Activated gamma-delta T cell treated with Interleukin-2 at 50 U/mL for 16 hours (primary cell): ENCODE measurements at places on chromosomes 16 and 17.

- no peak for DNase-seq
Observed at GRCh38 chr16:71249399-71249798, 18.9 kb upstream of the HYDIN start.

- DNase-seq: no peak
Observed at GRCh38 chr17:67017910-67018309, 26.4 kb upstream of the CACNG1 start.

DNA sequence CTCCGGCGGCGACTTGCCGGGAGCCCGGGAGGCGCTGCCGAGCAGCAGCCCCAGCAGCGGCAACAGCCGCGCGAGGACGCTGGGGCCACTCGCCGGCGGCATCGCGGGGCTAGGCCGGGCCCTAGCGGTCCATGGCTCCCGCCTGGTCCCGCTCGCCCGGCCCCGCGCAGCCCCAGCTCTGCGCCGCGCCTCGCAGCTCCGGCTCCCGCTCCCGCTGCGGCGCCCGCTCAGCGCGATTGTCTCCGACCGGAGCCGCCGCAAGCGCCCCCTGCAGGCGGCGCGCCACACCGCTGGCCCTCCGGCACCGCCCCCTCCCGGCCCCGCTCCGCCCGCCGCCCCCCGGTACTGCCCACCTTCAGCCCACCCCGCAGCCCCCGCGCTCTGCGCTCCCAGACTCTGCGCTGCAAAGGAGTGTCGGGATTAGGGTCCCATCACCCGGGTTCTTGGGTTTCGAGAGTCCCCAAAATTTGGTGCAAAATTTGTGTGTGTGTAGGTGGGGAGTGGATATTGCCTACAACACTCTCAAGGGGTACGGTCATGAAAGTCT, at the start of gene FAM171A2:
FAM171A2 (minus strand) TSS at position 241 of the 547 bp plus-strand sequence; CDS start at position 102, 139 bp downstream.
- DNase-seq: peak; percentile 59

GRCh38 chr16:58045096-58045495, 19.5 kb downstream of the MMP15 start:
- DNase-seq: no peak

GRCh38 chr17:32185875-32186274, 43.6 kb downstream of the RHOT1 start:
- DNase-seq: no peak

- DNase-seq: no peak
Observed at GRCh38 chr17:79750650-79751545, 20.2 kb downstream of the ENPP7 start.
